Fibroblast of pulmonary artery (primary cell): ENCODE measurements at places on chromosomes 7 and 10.

DNA sequence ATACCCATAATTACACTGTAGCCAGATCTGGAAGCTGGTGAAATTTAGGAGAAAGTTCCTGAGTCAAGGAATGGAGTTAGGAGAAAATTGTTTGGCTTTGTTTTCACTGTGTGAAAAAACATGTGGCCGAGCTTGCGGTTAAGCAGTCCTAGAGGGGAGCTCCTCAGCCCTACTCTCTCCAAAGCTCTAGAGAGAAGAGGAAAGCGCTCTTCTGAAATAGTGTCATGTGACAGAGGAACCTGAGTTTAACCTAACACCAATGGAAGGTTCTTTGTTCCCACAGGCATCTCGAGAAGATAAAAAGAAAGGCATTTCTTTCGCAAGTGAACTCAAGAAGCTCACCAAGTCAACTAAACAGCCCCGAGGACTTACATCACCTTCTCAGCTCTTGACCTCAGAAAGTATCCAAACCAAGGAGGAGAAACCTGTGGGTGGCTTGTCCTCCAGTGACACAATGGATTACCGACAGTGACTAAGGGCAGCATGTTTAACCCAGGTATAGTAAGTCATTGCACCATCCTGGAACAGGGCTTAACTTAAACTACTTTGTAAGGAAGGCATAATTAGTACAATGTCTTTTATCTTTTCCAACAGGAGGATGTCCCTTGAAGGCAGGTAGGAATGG is 38.0 kb downstream of the NOC3L start:
- no peak for DNase-seq

DNA sequence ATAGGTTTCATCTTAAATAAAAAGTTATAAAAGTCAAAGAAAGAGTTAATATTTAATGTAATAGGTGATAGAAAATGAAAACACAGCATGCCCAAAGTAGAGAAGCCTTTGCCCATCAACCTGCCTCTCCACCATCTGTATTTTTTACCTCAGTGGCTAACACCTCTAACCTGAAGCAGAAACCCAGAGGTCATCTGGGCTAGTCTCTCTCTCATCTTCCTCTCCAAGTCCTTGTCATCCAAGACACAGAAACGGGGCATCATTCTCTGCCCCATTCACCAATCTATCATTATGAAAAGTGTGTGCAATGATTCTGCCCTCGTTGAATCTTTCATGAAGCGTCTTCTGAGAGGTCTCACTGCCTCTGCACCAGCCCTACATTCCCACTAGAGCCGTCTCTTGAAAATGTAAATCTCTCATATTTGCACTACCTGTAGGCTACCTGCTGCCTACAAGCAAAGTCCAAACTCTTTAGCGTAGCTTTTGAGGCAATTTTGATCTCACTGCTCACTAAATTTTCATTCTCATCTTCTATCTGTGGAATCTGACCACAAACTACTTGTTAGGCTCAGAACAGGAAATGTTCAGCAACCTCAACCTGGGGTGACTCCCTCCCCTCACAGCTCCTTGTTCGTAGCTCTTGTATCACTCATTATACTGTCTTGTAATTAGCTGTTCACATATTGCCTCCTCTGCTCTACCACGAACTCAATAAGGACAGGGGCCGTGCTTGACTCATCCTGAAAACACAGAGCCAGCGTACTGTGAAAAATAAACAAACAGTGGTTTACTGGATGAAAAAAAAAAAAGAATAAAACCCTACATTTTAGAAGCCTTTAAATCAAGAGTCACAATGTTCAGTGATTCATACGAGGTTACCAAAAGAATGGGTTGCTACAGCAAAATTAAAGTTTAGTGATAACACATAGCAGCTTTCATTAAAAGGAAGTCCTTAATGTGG is 83.1 kb downstream of the CTNNA3 start:
- peak; percentile 18 for DNase-seq

- DNase-seq: no peak
Observed at GRCh38 chr10:8462565-8462964, 408.1 kb downstream of the GATA3 start.

DNA sequence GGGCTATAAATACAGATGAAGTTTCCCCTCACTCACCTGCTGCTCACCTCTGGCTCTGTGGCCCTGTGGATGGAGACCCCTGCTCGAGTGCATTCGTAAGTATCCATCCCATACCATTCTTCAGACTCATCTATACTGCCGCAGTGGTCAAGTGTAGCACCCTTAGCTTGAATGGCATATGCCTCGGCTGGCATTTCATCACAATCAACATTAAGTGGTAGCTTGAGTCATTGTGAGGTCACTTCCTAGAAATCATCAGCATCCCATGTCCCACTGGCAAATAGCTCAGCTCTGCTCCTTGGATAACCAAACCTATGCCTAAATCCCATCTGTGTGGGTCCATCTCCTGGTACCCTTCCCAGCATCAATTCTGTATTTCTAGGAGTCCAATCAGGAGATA is 38.2 kb downstream of the MDH2 start:
- peak; percentile 44 for DNase-seq

- DNase-seq: no peak
Observed at GRCh38 chr10:119860866-119861607, 11.6 kb downstream of the MCMBP start.

DNA sequence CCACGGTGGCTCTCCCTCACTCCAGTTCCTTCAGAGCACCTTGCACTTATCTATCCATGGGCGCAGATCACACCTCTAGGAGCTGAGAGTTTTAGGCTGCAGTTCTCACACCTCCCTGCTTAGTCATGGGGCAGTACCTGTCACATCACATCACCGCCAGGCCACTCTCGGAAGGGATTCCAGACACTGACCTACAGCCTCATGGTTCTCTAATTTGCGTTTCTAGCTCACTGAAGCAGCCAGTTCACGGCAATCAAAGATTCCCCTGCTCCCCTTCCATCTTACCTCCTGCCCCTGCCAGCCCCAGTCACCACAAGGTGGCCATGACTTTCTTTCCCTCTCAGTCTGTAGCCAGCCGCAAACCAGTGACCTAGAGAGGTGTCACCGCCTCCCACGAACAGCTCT is 34.2 kb downstream of the ADRB1 start:
- no peak for DNase-seq

DNA sequence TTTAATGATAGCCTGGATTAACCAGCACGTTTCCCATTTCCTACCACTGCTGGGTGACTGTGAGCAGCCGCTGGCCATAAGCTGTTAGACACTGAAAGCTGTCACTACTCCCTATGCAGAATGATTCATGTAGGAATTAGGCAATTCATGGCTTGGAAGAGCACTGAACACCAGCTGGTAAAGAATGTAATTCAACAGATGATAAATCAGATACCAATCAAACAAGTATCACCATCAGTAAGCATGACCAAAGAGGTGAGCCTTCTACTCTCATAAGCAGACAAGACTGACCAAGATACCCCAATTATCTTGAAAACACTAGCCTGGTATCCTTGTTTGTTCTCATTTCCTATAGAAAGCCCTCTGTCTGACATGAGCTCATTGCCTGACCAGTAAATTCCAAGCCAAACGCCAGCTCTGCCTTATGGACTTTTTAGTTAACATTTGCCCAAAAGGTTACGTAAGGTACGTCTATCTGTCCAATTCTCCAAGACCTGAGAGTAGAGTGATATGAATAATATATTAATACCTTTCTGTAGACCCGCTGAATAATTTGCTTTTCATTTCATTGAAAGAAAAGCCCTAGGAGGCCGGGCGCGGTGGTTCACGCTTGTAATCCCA is 127.7 kb downstream of the ELMO1 start:
- DNase-seq: no peak

DNA sequence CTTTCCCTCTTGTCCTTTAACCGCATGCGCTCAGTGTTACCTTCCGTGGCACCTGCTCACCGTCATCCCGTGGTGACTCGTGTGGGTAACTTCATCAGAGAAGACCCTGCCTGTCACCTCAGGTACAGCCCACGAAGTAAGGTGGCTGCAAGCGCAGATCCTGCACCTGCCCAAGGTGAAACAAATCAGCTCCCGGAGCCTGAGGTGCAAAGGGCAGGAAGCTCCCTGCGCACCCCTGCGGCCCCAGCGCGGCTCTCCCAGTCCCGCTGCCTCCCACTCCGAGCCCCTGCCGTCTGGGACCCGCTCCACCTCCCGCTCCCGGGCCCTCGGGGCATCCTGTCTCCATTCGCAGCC is 110.9 kb upstream of the LANCL2 start:
- no peak for DNase-seq

- DNase-seq: no peak
Observed at GRCh38 chr10:43922335-43923280, 273.9 kb upstream of the ZNF32 start.

DNA sequence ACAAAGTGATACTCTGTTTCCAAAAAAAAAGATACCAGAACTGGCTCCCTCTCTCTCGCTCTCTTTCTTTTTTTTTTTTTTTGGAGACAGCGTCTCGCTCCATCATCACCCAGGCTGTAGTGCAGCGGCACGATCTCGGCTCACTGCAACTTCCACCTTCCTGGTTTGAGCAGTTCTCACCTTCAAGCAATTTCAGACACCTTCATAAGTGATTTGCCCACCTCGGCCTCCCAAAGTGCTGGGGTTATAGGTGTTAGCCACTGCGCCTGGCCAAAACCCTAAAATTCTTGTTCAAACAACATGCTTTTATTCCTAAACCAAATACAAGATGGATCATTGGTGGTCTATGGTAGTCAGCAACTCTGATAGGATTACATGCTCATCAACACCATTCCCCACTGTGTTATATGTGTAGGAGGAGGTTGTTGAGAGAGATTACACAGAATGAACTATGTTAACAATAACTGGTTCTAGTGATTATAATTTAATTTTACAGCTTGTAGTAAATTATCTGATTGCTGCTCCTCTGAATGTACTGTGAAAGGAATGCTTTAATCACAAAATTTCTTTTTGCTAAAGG is 15.5 kb downstream of the ACBD5 start:
- no peak for DNase-seq

GRCh38 chr7:138565071-138565450 is 105.0 kb downstream of the TRIM24 start:
- no peak for DNase-seq

- peak; percentile 4 for DNase-seq
Observed at GRCh38 chr10:112404617-112405016, 30.7 kb downstream of the ACSL5 start.

GRCh38 chr7:127911968-127912511 is 119.2 kb downstream of the LRRC4 start:
- no peak for DNase-seq

- no peak for DNase-seq
Observed at GRCh38 chr7:114392686-114393085, 21.9 kb upstream of the FOXP2 start.

DNA sequence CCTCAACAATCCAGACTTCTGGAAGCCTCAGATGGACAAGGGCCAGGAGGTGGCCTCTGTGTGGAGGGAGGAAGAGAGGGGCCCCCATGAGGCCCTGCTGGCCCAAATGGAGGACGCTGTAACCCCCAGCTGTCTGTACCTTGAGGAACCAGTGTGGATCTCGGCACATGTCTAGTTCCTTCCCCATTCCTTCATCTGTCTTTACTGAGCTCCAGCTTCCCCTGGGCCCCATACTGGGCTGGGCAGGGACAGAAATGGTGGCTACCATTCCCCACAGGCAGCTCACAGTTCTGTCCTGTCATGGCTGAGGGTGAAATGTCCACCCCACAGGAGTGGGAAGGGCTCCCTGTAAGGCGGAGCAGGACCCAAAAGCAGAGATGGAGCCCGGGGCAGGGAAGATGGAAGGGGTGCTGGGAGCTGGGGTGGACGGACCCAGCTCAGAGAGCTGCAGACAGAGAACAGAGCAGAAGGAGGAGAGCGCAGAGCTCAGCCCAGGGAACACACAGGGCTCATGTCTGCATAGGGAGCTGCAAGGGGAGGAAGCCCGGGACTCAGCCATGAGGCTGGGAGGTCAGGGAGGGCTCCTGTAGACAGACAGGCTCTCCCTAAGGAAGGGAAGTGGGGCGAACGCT is 22.8 kb downstream of the ANTXRL start:
- no peak for DNase-seq

DNA sequence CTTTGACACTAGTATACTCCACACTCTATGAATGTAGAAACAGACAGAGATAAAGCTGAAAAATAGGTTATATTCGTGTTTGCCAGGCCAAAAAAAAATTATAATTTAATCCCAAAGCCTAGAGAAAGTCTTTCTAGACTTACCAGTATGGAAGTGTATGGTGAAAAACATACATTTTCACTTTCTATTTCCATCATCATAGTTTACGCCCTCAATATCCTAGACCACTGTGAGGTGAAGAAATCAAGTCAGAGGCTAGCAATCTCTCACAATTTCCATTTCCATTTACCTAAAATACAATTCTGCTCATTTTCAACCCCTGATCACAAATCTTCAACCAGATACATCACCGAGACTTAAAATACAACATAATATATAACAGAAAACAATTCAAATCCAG is 16.2 kb downstream of the GPR22 start:
- DNase-seq: no peak

- DNase-seq: peak; percentile 24
Observed at GRCh38 chr10:97466755-97467154, 20.8 kb downstream of the ZDHHC16 start.

DNA sequence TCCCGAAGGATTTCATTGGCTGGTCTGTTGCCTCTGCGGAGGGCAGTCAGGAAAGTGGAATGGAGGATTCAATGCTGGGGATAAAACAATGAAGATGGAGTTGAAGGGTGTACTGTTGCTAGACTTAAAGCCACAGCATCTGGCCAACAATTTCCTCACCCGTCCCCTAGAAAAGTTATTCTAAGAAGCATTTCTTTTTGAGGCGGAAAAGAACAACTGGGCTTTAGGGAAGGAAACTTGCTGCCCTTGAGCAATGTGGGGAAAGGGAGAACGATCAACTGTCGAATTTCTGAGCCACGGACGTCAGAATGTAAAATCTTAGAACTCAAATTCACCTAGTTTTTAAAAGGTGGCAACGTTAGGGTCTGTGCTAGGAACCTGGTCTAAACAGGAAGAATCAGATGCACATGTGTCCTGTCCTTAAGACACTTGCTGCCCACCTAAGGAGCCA is 664 bp downstream of the FMC1 start:
- DNase-seq: no peak

DNA sequence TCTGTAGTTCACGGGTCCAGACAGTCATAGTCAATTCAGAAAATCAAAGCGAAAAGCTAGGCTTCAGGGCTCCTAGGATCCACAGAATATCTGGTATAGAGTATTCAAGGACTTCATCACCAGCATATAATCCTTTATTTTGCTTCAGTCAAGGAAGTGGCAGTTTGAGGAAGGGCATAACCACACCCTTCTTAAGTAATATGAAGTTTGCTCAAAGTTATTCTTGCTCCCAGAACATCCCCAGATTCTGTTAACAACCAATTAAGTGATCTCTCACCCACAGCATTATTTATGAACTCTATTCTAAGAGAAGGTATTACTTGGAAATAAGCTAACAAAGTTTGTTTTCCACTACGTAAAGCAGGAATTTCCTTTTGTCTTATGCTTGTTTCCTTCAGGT is 13.2 kb downstream of the CWF19L1 start:
- no peak for DNase-seq

GRCh38 chr7:8177109-8177933 is 84.6 kb downstream of the ICA1 start:
- no peak for DNase-seq

- DNase-seq: peak; percentile 89
Observed at GRCh38 chr10:69382382-69383117, 34.2 kb downstream of the TACR2 start.
